ENCODE measurements at places on chromosomes 12 and 14.

- DNase-seq, result no peak
These were observed 509.7 kb downstream of the NAV3 start for GRCh38 chr12:78340406-78340805.

DNA sequence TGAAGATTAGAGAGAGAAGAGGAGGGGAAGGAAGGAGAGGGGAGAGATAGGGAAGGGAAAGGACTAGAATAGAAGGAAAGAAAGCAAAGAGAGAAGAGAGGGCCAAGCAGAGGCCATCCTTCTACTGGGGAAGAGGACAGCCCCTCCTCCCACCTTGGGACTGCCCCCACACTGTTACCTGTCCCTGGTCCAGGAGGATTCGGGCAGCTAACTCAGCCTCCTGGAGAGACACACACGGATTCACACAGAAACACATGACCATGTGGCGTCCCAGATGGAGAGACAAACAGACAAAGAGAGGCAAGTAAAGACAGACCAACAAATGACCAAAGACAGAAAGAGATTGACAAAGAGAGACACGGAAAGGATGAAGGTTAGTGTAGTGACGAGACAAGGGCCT is 2.2 kb downstream of the NDRG2 start:
- no peak for DNase-seq

DNA sequence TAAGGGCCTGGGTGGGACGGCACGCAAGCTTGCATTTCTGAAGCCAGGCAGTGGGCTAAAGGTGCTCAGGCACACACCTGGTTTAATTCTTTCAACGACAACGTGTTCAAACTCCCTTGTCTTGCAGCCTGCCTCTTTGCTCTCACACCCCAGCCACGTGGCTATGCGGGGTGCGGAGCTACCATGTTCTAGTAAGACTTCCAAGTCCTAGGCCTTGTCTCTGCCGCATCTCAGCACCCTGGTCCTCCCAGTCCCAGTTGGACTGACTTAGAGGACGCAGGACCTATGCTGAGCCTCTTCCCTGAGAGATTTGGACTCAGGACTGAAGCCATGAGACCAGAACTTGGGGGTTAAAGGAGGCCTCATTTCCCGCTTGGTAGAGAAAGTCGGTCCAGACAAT is 62.2 kb downstream of the CLMN start:
- no peak for DNase-seq

DNA sequence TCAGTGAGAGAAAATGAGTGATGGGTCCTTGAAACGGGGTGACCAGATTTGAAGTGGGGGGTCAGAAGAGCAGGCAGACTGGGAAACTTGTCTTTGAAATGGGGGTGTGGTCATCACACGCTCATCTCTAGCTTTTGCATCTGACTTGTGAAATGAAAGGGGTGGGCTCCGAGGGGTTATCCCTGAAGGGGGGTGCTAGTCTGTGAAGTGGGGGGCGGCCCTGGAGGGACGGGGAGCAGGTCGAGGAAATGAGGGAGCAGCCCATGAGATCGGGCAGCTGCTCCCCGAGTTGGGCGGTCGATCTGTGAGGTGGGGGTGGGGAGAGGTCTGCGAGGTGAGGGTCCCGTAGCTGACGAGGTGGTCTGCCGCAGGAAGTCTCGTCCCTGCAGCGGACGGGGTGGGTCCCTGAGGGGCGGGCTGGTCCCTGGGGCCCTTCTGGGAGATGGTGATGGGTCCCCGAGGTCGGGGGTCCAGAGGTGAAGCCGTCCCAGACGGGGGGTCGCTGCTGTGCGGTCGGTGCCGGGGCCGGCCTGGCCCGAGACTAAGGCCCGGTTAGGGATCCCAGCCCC is 542 bp downstream of the PXN start:
- no peak for DNase-seq

DNA sequence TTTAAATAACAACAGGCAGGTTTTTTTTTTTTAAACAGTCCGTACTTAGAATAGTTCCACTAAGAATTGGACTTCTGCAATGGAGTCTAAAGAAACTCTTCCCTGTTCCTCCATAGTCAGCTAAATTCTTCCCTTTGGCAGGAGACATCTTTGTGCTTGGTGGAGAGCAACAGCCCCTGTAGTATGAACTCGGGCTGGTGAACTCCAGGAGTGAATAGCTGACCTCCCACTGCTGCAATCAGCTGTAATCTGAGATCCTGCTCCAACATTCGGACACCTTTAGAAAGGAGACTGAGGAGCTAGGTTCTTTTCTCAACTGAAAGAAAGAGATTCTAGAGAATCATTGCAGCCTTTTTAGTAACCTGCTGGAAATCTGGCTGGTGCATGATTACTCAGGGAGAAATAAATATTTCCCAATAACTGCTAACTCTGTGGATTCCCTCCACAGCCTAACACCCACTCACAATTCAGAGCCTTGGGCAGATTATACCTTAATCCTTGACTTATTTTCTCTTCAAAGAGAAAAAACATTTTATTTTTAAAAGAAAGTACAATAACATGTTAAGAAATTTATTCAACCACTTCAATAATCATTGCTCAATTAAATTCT is 25.6 kb upstream of the DBX2 start:
- DNase-seq, result no peak

- DNase-seq, result no peak
These were observed 215.7 kb downstream of the CPNE8 start for GRCh38 chr12:38689704-38690103.

DNA sequence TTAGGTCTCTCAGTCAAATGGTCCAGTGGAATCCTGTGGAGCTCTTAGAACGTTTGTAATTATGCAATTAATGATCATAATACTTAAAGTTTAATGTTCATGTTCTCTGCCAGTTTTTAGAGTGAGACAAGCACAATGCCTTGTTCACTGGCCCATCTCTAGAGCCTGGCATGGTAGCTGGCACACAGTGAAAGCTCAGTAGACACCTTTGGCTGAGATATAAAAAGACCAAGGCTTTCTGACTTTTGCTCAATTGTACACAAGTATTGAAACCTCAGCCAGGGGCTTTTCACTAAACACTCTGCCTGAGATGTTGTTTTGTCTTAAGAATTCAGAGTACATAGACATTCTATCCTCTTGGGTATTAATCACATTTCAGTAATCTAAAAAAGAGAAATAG is 241.8 kb upstream of the ATP2B1 start:
- no peak for DNase-seq

- no peak for DNase-seq
These were observed 14.4 kb downstream of the TSPAN9 start for GRCh38 chr12:3091382-3092241.

DNA sequence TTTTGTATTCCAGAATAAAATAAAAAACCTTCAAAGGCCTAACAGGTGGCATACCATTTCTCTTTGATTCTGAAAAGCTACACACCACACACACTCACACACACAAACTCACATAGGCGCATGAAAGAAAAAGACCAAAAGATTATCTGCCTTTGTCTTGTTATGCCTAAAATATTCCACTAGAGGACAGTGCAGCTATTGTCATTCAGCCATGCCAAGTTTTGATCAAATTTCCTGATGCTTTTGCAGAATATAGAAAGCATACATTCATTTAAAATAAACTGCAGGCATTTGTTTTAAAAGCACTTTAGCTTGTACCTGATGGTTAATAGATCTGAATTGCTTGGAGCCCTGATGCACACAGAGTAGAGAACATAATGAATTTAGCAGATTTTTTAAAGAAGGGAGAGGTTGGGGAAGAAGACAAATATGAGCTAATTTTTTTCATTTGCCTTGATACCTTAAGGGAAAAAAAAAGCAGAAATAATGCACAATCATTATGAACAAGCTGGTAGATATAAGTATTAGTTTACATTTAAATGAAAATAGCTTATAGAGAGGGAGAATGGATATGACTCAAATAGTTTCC is 1766.9 kb upstream of the SEL1L start:
- DNase-seq, result no peak

GRCh38 chr12:63319936-63320633 is 169.1 kb upstream of the AVPR1A start:
- DNase-seq, result no peak

- no peak for DNase-seq
These were observed 11.2 kb downstream of the GPR132 start for GRCh38 chr14:105053996-105054395.

DNA sequence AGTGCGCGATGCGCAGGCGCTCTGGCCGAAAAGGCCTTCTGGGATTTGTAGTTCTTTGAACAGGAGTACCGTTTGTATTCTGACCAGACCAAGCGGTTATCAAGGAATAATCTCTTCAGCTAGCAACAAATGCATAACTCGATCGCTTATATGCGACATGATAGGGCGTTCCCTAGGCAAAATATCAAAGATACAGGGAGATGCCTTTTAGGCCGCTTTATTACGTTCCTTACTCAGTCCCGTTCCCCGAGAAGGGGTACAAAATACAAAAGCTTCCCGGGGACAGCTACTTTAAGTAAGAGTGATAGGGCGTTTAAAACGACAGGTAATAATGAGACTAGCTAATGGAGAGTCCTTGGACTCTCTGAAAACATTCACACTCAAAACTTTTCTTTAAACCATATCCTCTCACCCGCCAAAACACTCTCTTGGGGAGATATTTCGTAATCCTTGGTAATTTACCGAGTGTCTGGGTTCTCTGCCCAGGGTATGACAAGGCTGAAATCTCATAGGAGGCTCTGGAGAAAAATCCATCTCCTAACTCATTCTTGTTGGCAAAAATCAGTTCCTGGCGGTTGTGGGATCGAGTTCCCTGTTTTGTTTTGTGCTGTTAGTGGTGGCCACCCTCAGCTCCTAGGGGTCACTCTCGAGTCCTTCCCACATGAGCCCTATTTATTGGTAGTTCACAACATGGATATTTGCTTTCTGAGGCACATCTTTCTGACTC is 412 bp upstream of the SNW1 start:
- DNase-seq, result no peak

DNA sequence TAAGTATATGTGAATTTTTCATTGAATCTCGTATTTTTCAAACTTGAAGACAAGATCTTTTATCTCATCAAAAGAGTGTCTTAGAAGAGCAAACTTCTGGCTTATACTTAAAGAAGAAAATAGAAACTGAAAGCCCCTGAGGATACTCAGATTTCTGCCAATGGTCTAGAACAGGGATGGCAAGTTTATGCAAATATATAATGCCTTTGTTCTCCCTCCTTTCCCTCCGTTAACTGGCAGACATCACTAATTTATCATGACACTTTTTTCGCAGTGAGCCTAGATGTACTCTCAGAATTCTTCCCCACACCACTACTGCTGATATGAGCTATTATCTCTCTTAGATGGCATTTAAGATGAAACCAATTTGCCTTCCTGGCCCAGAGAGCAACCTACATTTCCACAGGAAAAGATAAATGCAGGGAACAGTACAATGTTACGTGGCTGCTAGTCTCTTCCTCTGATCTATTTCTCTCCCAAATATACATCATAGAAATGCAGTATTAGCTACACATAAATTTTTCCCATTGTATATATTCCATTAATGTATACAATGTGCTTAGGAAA is 40.0 kb upstream of the DAAM1 start:
- DNase-seq, result no peak

DNA sequence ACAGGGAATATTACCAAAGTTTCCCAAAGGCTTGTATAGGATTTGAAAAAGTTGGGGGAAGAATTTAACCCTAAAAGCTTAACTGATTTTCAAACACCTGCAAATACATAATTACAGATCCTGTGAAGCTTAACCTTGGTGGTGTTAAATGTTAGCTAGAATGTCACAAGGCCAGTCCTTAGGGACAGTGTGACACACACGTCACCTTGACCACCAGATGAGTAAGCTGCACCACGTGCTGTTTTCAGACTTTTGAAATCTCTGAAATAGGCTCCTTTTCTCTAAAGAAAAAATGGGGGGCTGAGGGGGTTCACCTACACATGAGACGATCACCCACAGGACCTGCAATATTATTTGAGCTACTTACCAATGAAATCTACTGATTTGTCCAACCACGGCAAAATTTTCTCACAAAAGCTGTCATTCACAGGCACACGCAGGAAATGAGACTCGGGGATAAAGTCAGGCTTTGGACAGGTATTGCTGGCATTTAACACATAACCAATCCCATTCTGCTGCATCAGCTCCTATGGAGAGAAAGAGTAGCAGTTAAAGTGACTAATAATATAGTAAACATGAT is 75.9 kb downstream of the DUSP16 start:
- DNase-seq, result no peak

- DNase-seq, result no peak
These were observed 45.4 kb upstream of the GZMB start for GRCh38 chr14:24679248-24679961.

DNA sequence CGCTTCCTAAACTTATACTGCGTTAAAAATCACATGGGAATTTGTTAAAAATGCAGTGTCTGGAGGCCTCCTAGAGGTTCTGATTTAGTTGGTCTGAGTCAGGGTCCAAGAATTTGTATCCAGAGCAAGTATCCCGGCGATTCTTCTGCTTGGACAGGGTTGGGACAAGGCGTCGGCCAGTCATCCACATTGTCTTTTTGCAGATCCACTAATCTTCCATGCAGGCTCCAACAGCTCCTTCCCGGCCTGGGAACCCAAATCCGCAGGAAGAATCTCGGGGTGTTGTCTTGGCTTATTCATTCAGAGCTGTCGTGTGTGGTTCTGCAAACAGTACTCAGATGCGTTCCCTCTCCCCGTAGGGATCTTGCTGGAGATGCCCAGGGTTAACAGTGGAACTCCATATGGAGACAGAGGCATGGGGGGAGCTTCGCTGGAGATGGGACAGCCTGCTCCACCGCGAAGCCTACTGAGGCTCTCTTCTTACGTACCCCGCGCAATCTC is 25.3 kb downstream of the GPRC5D start:
- DNase-seq, result no peak

- DNase-seq, result no peak
These were observed 1.2 kb downstream of the SLC35F4 start for GRCh38 chr14:57864659-57865058.

DNA sequence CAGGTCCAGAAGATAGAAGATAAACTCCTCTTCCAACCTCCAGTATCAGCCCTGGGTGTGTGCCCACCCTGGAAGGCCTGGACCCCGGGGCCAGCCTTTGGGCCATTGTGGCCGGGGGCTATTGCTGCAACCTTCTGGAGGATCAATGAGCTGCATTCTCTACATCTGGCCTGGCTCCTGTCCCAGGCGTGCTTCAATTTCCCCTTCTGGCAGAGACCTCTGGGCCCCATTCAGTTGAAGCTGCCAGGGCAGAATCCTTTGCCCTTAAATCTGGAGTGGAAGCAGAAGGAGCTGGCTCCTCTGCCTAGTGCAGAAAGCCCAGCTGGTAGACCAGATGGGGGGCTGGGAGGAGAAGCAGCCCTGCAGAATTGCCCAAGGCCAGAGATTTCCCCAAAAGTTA is 10.0 kb downstream of the NYNRIN start:
- no peak for DNase-seq

DNA sequence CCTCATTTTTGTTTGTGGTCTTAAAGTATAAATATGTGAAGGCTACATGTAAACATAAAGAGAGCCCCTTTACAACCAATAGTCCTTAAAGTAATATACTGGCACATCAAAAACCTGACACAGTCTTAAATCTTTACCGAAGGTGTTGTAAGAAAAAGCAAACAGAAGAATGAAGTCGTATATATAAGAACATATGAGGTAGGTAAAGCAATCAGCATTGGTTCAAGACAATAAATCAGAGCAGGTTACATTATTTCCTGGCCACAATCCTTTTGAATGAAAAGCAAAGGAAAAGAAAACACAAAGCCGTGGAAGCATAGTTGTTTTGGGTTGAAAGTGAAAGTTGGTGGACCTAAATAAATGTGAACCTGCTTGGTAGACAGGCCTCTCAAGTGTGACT is 183.7 kb upstream of the STXBP6 start:
- DNase-seq, result no peak

GRCh38 chr14:29971101-29971500 is 43.5 kb upstream of the PRKD1 start:
- no peak for DNase-seq

Data from activated naive CD4-positive, alpha-beta T cell treated with Interleukin-2 at 50 U/mL for 16 hours (primary cell).